Fibroblast of villous mesenchyme (primary cell): ENCODE measurements at places on chromosomes 2 and 18. TPM values are rescaled to one million over a fixed set of nuclear protein-coding genes. Genes with fewer than 3 reads are reported as not detected.

Gene SANBR
- 13.2 and 16.0 TPM in 2 replicates for total RNA-seq

Gene TMEM198
- 2.6 and 2.9 TPM in 2 replicates for total RNA-seq

Gene TMEM150A
- 8.6 and 10.6 TPM in 2 replicates for total RNA-seq

Gene DYSF
- total RNA-seq, result 3.5 and 4.2 TPM in 2 replicates

- no peak for DNase-seq
Observed at GRCh38 chr2:199581408-199581807, 123.7 kb upstream of the SATB2 start.

GRCh38 chr18:10318691-10318970, 135.8 kb upstream of the APCDD1 start:
- DNase-seq, result no peak

DNA sequence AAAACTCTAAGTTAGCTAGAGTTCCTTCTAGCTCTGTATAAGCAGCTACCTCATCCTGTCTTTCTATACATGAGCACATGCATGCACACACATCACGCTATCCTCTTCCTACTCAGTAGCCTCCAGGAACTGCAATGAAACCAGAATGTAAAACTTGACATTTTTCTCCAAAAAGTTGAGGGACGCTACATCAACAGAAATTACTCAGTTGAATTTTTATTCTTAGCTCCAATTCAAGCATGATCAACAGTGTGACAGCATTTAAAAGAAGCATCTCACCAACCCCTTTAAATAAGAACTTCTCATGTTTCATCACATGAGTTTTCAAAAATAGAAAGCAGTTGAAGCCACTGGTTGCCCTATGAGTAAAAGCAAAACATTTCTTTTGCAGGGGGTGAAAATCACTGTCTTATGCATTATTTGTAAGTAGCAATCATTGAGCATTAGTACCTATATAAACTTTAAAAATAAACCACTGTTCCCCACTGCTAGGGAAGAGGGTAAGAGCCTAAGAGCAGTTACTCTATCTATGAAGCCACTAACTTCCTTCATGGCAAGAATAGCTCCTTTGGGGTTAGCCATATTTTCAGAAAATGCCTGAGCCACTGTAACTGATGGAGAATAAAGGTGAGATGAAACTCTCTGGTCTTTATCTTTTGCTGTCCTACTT, 77.9 kb upstream of the ARL5A start:
- DNase-seq, result no peak

GRCh38 chr2:227428731-227429285, 41.1 kb upstream of the SCYGR1 start:
- DNase-seq, result no peak

DNA sequence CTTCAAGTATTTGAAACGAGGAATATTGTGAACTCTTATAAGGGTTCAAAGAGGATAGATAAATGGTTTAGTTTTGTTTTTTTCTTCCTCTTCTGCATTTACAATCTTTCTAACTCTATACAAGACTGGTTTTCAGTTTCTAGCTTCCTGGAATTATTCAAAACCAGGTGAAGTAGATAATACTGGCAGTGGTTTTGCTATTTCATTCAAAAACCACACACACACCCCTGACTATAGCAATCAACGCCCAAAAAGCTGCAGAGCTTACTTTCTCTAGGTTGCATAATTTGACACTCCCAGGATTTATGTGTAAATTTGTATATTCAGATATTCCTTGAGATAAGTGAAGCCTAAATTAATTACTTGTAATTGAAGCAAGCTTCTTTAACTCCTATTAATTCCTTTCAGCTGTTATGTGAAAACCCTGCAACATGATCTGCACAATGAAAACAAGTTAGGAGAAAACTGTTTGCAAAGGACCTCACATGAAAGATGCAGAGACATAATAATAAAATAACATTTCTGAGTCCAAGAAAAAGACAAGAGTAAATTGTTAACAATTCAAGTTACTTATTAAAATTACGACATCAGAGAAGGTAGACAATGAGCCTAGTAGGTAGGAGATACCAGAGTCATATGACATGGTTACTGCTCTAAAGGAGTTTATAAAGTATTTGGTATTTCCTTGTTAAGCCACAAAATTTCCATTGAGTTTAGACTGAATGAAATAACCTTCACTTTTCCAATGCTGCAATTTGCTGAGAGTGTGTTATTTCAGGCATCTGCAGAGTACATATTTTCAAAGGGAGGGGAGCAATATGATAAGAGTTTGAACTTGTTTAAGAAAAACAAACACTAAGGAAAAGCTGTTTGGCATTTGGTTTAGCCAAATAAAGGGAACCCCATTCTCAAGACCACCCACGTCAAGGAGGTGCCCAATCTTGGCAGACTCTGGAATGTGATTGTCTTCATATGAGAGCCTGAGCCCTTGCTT, 1.6 kb upstream of the NFE2L2 start:
- peak; percentile 60 for DNase-seq

DNA sequence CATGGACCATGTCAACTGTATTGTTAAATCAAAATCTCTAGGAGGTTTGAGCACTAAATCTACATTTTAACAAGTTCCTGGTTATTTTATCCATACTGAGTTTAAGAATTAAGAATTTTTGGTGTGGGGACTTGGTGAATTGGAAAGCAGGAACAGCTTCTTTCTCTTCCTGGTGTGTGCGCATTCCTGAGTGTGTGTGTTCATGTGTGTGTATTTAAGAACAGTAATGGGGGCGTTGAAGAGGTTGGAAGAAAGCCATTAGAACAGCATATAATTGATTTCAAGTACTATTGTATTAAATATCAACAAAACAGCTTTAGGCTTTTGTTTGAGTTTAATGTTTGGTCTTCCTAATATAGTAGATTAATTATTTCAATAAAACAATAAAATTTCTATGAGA, 801.3 kb upstream of the ID2 start:
- no peak for DNase-seq

DNA sequence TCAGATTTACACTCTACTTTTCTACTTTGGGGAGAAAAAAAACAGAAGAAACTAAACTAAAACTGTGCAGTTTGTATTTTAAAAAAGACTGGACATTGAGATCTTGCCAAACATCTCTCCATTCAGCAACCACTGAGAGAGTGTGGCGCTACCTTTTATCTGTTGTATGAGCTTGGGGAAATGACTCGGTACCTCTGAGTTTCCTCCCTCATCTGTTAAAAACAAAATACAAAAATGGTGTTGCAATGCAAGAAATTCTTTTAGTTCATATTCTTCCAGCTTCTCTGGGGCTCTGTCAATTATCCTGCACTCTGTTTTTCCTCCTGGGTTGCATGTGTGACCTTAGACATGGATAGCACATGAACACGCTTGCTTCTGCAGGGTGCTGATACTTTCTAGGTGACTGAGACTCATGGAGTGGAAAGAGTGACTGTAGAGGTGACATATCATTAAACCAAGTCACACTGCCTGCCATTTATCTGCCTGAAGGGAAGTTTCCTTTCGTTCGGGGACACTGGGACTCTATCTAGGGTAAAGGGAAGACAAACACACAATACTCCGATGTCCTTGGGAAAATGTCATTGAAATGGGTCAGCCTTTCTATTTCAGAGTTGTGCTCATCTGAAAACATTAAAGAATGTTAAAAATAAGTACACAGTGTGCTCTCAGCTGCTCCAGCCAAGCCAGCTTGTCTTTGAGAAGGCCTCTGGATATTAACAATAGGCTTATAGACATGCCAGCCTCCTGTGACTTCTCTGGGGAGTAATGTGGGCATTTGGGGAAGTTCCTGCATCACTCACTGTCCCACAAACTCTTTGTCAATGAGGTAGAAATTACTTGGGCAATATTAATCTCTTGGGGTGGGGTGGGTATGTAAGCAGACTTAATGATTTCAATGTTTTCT, 91.4 kb downstream of the TRIB2 start:
- no peak for DNase-seq

DNA sequence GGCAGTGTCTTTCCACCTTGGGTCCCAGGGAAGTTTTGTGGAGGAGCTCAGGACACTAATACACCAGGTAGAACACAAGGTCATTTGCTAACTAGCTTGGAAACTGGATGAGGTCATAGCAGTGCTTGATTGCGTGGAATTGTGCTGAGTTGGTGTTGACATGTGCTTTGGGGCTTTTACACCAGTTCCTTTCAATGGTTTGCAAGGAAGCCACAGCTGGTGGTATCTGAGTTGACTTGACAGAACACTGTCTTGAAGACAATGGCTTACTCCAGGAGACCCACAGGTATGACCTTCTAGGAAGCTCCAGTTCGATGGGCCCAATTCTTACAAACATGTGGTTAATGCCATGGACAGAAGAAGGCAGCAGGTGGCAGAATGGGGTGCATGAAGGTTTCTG, 5.9 kb downstream of the CTLA4 start:
- no peak for DNase-seq

DNA sequence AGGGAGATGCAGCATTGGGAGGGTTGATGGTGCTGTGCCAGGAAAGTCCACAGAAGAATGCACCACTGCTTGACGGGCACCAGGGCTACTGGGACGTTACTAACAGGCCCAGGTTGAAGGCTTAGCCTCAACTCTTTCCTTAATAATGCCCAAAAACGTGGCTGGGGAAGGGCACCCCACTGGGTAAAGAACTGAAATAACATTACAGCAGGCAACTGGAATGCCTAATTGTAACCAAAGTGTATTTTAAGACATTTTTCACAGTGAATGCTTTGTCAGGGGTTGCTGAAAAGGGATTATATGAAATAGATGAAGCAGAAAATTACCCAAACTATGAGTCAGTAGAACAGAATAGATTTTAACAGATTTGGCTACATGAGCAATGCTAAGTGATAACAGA, 191.3 kb downstream of the CMPK2 start:
- DNase-seq, result no peak

GRCh38 chr2:69330781-69331180, 56.2 kb downstream of the GFPT1 start:
- no peak for DNase-seq

DNA sequence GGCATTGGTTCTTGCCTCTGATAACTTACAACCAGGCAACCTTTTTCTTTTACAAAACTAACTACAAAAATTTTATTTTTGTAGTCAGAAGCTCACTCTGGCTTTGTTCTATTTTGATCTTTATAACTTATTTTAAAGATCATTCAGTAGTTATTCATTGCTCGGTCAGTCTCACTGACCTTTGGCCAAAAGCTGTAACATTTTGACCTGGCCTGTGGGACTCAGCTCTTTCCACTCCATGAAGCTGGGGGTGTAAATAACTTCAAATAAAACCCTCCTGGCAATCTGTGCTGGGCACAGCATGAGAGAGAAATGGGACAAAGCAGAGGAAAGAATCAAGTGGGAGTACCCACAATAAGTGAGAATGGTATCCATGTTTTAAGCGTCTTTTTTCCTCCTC, 380.7 kb downstream of the SETBP1 start:
- DNase-seq, result no peak

DNA sequence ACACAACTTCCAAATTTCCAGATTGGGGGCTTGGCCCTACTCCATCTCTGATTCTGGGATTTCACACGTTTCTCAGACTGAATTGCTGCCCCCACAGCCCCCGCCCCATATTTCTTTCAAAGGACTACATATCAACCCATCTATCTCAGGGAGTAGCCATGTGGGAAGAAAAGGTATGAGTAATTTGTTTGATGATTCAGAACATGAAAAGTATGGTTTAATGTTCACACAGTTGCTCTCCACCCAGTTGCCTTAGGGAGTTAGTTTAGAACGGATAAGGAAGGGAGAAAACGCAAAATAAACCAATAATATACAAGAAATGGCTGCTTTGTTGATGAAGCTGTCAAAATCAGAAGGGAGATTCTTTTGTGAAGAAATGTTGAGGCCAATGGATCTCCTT, 145.1 kb downstream of the PIEZO2 start:
- DNase-seq, result peak; percentile 47
